ENCODE measurements at places on chromosomes 2 and 18.

DNA sequence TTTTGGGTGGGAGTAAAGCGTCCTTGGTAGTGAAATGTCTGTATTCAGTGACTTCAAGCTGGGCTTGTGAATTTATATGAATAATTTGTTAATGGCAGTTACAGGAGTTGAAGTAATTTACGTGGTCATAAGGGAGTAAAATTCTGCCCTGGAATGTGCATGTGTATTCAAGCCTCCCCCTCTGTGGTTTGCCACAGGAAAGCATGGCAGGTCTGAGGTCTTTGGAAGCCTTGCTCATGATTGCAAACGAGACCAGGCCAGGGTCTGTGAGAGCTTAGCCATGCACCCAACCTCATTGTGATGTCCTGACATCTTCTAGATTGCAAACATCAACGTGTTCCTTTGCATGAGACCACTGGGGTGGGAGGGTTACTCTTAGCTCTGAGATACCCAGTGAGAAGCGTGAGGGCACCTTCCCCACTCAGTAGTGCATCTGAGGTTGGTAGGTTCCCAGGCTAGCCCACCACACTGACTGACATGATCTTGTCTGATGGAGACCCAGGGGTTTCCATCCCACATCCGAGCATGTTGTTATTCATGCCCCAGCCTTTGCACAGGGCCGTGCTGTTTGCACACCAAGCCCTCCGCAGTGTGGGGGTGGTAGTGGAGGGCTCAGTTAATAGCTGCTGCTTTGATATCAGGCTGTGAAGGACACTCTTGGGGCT, 216.5 kb downstream of the KLHL29 start:
- peak; percentile 73 for DNase-seq

DNA sequence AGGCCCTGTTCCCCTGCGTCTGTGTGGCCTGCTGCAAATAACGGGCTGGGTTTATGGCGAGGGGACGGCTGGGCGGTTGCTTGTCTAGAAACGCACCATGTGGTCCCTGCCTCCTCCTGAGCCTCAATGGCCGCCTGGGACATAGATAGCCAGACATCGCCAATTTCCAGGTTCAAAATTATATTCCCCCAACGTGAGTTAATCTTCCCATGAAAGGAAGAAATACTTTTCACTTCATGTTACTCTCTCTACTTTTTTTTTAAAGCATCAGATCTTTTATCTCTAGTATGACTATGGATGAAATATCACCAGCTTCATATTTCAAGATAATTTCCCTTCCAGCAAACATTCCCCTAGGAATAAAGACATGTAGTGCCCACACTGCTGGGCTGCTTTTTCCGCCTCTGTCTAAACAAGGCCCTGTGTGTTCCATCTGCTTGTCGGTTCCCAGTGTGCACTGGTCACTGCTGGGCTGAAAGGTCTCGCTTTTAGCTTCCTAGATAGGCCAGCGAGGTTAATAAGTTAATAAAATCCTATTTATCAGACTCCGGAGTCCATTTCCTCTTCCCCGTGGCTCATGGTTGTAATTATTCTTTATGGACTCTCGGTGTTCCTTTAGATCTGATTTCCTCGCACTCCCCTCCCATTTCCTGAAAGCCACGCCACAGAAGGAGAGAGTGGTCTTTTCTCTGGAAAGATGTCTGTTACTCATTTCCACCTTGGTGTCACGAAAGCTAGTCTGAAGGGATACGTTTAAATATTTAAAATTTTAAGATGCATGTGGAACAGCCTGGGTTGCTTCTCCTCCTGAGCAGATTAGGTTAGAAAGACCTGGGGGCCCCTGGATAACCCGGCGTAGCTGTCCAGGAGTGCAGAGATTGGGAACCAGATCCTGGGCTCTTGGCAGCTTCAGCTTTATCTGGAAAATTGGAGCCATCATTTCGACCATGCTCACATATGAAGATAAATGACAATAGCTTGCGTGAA, 196.6 kb upstream of the COPS8 start:
- DNase-seq, result no peak

GRCh38 chr2:224837558-224837957, 121.4 kb upstream of the CCDC195 start:
- peak; percentile 85 for DNase-seq

DNA sequence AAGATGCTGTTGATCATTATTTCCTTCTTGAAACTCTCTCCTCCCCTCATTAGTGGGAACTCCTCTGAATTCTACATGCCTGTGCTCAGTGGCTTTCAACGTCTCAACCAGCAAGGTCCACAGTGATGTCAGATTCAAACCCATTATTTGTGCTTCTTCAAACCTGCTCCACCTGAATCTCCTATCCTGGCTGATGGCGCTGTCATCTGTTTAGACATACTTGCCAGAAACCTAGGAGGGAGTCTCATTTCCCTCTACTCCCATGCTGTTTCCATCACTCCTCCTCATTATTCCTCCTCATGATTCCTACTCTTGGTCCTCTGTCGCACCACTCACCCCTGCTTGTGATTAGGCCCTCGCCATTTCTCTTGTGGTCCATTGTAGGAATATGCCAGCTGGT, 2.9 kb upstream of the LPIN2 start:
- no peak for DNase-seq

GRCh38 chr18:38961880-38962279, 1396.3 kb upstream of the CELF4 start:
- DNase-seq, result no peak

- DNase-seq, result no peak
These were observed 73.5 kb upstream of the ZNF397 start for GRCh38 chr18:35167332-35167731.

DNA sequence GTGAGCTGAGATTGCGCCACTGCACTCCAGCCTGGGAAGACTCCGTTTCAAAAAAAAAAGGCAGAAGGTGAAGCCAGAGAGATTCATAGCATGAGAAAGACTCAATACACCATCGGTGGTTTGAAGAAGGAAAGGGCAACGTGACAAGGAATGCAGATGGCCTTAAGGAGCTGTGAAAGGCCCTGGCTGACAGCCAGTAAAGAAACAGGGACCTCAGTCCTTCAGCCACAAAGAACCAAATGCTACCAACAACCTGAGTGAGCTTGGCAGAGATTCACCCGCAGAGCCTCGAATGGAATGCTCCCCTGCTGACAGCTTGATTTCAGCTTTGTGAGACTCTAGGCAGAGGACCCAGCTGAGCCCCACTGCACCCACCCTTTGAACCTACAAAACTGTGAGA, 154.9 kb upstream of the NDUFV2 start:
- peak; percentile 67 for DNase-seq

DNA sequence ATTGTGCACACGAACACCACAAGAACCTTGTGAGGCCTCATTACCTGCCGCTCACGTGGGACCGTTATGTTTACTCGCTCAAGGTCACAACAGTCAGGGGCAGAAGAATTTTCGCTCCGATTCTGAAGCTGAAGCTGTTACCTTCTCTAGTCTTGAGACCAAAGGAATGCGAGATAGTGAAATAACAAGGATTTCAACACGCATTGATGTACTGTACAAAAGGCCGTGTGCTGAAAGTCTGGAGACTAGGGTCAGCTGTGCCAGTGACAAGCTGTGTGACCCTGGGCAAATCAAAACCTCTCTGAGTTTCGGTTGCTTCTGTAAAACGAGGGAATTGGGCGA, 583 bp downstream of the NEMP2 start:
- DNase-seq, result no peak

- DNase-seq, result no peak
These were observed 564.3 kb downstream of the SLC4A3 start for GRCh38 chr2:220191737-220192136.

- DNase-seq, result no peak
These were observed 30.5 kb downstream of the PXDN start for GRCh38 chr2:1713839-1714236.

- no peak for DNase-seq
These were observed 681.0 kb downstream of the KCNJ3 start for GRCh38 chr2:155379494-155379893.

GRCh38 chr2:126986631-126987187, 88.0 kb downstream of the TEX51 start:
- DNase-seq, result no peak

DNA sequence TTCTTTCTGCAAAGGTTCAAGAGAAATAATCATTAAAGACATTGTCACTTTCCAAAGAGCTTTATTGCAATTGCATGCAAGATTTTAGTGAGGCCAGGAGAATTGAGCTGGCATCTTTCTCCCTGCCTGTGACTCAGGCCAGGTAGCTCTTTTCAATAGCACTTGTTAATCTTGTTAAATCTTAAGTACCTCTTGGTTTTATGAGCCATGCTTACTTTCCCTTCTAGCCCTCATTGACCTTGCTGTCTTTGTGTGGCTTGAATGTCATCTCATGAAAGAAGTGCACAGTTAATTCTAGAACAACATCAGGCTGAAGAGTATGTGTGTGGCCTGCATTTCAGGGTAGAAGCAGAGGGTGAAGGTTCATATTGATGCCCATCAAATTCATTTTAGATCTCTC, 14.8 kb upstream of the LGALSL start:
- no peak for DNase-seq

DNA sequence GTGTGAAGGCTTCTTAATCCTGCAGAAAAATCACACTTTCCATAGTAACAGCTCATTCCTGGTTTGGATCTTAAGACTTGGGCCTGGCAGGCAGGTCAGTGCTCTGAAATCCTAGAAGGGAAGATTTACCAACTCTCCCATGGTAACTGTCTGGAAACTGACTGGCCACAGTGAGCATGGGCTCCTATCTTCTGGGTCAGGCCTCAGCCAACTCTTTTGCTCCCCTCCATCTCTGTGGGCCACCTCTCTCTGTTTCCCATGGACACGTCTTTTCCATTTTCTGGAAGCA, 86.7 kb downstream of the ACAA2 start:
- DNase-seq, result no peak

GRCh38 chr2:2738684-2739083, 407.6 kb upstream of the MYT1L start:
- no peak for DNase-seq

DNA sequence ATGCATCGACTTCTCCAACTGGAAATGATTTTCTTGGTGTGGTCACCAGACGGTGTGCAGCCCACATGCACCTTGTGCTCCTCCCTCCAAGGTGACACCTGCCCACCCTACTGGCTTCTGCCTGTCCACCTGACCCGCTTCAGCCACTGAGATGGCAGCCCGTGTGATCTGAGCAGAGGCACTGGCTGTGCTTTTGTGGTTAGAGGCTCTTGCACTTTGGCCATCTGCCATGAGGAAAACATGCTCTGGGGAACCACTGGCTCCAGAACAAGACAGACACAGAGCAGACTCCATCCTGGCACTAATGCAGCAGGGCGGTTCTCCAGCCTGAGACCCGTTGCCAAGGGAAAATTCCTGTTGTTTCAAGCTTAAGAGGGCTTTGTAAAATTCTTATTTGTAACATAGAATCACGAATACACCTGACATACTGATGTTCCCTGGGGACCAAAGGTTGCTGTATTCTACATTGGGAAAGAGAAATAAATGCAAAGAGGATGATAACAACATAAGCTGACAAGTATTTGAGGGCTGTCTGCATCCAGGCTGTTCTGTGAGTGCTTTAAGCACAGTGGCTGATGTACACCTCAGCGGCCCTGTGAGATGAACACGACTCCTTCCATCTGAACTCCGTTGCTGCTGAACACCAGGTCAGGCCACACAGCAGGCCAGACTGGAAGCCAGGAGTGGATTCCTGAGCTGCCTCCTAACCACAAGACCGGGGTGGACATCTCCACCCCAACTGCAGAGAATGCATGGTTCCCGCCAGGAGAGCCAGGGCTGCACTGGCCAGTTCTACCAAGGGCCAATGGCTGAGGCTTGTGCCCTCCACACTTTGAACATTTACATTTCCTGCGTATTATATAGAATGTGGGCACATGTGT, 820.4 kb downstream of the GALR1 start:
- no peak for DNase-seq

- no peak for DNase-seq
These were observed 5.2 kb upstream of the MAP3K2 start for GRCh38 chr2:127392828-127393578.

Data from fibroblast of skin of right quadriceps (primary cell).